ENCODE measurements at places on chromosomes 6 and 20.

DNA sequence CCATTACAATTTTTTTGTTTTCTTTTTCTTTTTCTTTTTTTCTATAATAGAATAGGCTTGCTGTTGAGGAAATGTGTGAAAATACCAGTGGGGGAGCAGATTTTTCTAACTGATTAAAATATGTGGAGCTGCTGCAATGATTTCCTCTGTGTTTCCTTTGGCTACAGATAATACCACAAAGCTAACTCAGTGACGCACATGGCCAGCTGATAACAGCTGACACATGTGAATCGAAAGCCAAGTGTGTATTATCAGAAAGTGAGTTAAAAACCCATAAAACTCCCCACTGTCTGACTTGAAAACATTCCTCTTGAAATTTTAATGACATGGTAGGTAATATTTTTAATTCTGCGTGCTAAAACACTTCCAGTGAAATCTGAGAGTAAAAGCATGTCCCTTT lies 70.8 kb upstream of the AHI1 start:
- no peak for DNase-seq

GRCh38 chr6:168666699-168667427 lies 225.9 kb downstream of the SMOC2 start:
- no peak for DNase-seq

- DNase-seq: no peak
Observed at GRCh38 chr6:46730921-46731461, 4.2 kb downstream of the PLA2G7 start.

DNA sequence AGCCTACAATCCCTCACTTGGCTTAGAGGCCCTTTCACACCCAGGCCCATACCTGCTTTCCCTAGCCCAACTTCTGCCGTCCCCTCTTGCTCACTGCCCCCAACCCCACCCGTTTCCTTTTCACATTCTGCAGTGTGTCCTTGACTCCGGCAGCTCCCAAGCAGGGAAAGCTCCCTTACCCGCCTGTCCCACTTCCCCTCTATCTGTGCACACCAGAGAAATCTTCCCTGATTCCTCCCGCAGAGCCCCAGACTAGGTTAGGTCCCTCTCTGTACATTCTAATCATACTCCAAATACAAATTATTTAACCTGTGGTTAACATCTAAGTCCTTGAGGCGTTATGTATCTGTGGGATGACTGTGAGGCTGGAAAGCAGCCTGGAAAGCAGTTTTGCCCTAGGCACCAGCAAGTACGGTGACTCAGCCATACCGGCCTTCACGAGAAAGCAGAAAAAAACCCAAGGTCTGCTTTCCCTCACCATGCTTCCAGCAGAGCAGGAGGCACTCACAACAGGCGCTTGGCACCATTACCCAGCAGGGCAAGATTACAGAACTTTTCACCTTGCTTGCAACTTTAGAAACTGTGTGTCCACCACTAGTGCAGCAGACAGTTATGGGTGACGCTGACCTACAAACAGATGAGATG lies 22.3 kb downstream of the ELOVL5 start:
- no peak for DNase-seq

GRCh38 chr20:24459733-24460132 lies 9.7 kb upstream of the SYNDIG1 start:
- no peak for DNase-seq

GRCh38 chr20:51128198-51128597 lies 105.3 kb upstream of the KCNG1 start:
- DNase-seq: no peak

DNA sequence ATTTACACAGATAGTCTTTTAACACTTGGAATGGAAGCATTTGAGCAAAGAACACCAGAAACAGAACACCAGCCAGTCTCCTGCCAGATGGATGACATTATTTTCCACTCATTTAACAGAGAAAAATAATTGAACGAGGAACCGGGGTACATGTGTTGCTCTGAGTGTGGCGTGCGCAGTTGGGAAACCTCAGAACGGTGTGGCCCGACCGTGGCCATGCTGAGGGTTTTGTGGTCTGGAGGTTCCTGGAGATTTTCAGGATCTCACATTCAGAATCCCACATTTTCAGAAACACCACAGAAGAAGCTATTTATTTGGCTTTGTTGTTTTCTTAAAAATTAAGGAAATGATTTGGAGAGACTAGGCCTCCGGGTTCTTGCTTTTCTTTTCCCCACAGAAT lies 126.9 kb upstream of the QKI start:
- DNase-seq: no peak

- no peak for DNase-seq
Observed at GRCh38 chr20:48247961-48248360, 462.7 kb upstream of the SULF2 start.

GRCh38 chr20:60138256-60139220 lies 180.3 kb downstream of the CDH26 start:
- no peak for DNase-seq

DNA sequence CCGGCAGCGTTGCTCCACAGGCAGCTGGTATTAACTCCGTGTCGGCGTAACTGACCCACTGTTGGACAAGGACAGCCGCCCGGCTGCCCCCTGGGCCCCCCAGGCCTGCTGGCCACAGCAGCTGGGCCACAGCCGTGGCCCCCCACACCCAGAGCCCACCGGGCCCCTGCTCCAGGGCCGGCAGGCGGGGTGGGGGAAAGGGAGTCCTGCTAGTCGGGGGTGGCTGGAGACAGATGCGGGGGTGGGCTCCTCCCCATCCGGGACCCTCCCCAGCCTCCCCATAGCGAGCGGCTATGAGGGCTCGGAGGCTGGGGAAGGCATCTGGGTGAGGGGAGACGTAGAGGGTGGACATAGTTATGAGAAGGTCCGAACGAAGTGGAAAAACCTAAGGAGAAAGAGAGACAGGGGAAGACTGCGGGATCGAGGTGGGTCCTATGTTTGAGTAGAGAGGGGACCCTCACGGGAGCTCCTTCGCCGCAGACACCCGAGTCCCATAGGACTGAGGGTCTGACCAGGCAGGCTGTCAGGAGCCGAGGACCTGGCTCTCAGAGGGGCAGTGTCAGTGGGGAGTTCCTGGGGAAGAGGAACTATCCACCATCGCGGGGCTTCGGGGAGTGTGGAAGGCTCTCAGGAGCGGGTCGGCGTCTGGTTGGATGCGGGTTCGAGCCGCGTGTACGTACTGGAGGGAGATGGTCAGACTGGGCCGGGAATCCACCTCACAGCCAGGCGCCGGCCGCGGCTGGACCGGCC lies 511 bp downstream of the VARS1 start:
- no peak for DNase-seq

- no peak for DNase-seq
Observed at GRCh38 chr20:61263084-61263695, 11.1 kb downstream of the CDH4 start.

- DNase-seq: no peak
Observed at GRCh38 chr6:4611429-4612129, 164.6 kb upstream of the CDYL start.

GRCh38 chr20:62080249-62080990 lies 14.7 kb upstream of the TAF4 start:
- no peak for DNase-seq

DNA sequence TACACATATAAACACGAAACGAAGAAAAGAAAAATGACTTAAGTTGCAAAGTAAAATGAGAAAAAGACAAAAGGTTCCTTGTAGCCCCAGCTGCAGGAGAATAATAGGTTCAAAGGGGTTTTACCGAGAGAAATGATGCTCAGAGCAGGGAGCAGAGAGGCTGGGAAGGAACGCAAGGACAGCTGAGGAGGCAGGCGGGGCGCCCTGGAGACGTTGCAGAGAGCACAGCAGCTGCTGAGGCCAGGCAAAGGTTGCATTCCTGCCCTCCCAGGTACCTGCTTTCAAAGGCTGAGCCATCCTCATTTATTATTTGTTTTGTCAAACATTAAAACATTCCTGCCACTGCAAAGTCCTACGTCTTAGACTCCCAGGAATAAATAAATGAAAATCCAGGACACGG lies 16.2 kb upstream of the VAPB start:
- DNase-seq: no peak

DNA sequence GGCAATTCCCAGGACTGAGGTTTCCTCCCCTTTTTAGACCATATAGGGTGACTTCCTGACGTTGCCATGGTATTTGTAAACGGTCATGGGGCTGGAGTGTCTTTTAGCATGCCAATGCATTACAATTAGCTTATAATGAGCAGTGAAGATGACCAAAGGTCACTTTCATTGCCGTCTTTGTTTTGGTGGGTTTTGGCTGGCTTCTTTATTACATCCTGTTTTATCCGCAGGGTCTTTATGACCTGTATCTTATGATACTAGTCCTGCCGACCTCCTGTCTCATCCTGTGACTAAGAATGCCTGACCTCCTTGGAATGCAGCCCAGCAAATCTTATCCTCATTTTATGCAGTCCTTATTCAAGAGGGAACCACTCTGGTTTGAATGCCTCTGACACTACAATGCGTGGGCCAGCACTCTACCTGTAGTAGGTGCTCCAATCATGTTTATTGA lies 190.1 kb downstream of the KCNQ5 start:
- no peak for DNase-seq

GRCh38 chr6:123588546-123588895 lies 48.2 kb downstream of the TRDN start:
- DNase-seq: no peak

DNA sequence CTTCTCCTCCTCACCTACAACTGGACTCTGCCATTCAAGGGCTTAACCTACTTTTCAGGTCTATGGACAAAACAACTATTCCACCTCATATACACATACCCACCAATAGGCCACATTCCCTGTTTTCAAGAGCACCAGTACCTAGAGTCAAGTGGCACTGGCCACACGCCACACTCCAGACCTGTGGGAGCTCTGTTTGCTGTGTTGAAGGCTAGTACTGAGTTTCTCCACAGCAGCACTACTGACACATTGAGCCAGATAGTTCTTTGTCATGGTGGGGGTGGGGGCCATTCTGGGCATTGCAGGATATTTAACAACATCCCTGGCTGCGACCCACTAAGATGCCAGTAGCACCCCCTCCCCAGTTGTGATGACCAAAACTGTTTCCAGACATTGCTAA lies 84.1 kb downstream of the RALGAPA2 start:
- DNase-seq: no peak

DNA sequence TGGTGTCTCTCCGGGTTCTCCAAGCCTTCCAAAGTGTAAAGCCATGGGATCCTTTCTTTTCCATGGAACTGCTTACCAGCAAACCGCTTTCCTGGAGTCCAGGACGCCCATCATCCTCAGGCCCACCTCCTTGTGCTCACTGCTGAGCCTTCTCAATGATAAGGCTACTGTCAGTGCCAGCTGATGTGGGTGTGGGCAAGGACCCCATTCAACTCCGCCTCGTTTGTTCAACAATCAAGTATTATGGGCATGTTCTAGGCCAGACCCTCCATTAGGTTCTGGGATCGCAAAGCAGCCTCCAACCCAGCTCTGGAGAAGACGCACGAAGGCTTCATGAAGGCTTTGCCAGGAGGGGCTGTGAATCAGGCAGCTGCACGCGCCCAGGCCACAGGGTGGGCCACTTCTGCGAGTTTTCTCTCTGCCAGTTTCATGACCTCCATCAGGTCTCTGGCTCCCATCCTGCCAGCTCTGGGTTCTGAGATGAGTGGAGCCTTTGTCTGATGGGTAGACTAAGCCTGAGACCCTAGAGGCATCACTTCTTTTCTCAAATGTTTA lies 177.1 kb downstream of the MRPL14 start:
- DNase-seq: no peak

GRCh38 chr20:25584905-25585704 lies at the start of gene NINL:
Gene NINL (minus strand): TSS chr20:25585531. CDS start chr20:25526587, 58,944 bp downstream.
- peak; percentile 30 for DNase-seq

DNA sequence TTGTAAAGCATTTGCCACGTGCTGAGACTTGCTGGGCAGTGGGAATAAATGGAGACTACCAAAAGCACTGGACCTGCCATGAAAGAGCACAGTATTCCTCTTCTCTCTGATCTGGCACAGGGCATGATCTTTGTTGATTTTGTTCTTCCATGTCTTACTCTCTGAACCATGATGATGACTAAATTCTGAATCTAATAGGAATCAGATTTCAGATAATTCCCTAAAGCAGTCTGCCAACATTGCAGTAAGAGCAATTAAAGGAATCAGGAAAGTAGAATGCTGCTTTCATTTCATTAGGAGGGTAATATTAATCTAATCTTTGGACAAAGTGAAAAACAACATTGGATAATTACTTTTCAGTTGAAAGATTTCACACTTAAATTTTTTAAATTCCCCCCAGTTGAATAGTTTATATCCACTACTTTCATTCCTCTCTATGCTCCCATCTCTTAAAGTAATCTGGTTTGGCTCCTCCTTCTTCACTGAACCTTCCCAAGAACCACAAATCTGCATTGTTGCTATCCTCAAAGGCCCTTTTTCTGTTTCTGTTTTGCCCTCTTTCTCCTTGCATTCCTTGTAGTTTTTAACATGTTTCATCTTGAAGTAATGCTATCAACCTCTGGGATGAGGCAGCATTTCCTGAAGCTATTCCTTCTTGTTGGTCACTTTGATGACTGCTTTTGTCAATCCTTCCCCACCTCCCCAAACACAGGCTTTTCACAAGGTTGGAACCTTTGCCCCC lies 243.2 kb upstream of the TENT5A start:
- DNase-seq: no peak

GRCh38 chr6:98695091-98695801 lies 139.1 kb upstream of the POU3F2 start:
- no peak for DNase-seq

- DNase-seq: no peak
Observed at GRCh38 chr6:24117021-24117420, 9.0 kb upstream of the NRSN1 start.

DNA sequence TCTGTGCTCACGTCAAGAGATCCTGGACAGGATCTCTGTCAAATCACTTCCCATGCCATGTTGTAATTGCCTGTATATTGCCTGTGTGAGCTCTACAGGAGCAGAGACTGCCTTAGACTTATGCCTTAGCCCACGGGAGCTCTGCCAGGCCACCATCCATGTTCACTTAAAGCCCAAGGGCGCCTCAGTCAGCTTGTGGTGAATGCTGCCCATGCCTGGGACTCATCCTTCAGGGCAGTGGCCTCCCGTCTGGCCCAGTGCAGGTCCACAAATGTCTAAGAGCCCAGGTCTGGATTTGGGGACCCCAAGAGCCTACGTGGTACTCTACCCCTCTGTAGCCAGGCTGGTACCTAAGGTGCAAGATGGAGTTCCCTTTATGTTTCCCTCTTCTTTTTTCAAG lies 22.4 kb upstream of the BPIFA2 start:
- no peak for DNase-seq

DNA sequence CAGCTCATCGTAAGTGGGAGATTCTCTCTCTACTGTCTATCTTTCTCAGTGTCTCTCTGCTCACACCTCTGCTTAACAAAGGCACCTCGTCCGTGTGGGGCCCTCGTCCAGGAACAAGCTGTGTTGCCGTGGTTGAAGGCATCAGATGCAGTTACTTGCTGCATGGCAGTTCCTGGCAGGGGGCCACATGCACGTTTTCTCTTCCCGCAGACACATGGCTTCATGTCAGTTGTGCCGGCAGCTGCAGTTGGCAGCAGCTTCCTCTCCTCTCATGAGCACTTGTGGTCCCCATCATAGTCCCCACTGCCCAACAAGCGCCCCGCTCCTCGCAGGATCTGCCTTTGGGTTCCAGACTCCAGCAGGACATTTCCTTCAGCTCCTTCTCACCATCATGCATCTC lies 7.1 kb upstream of the AFDN start:
- no peak for DNase-seq

GRCh38 chr6:147561726-147562125 lies 53.2 kb downstream of the SAMD5 start:
- DNase-seq: no peak
